Stimulated activated CD4-positive, alpha-beta T cell treated with anti-CD3 and anti-CD28 coated beads, Interleukin-15, amount 100 ng/mL, for 48 hours (primary cell): ENCODE measurements at places on chromosomes 12 and 14.
A peak's percentile ranks its signal among the peaks of the same experiment; 100 is the strongest.

- DNase-seq, result no peak
Measured at GRCh38 chr12:123829561-123829960, 67.5 kb downstream of the DNAH10 start.

- no peak for DNase-seq
Measured at GRCh38 chr12:79661629-79662028, 29.1 kb downstream of the PAWR start.

- no peak for DNase-seq
Measured at GRCh38 chr12:78721906-78722305, 142.7 kb upstream of the SYT1 start.

GRCh38 chr12:56154818-56155217 is 2.4 kb downstream of the MYL6B start:
- no peak for DNase-seq

- no peak for DNase-seq
Measured at GRCh38 chr14:100822013-100822412, 3.9 kb upstream of the MEG3 start.

DNA sequence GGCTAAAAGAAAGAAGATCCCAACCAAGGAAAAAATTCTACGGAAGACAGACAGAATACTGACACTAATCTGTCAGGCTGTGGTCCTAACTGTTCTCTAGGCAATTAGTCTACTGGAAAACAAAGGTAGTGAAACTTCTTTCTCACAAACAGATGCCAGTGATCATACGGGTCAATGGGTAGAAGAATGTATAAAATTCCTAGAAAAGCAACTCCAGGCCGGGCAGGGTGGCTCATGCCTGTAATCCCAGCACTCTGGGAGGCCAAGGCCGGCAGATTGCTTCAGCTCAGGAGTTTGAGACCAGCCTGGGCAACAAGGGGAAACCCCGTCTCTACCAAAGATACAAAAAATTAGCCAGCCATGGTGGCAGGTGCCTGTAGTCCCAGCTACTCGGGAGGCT is 64.8 kb downstream of the HECTD4 start:
- no peak for DNase-seq

DNA sequence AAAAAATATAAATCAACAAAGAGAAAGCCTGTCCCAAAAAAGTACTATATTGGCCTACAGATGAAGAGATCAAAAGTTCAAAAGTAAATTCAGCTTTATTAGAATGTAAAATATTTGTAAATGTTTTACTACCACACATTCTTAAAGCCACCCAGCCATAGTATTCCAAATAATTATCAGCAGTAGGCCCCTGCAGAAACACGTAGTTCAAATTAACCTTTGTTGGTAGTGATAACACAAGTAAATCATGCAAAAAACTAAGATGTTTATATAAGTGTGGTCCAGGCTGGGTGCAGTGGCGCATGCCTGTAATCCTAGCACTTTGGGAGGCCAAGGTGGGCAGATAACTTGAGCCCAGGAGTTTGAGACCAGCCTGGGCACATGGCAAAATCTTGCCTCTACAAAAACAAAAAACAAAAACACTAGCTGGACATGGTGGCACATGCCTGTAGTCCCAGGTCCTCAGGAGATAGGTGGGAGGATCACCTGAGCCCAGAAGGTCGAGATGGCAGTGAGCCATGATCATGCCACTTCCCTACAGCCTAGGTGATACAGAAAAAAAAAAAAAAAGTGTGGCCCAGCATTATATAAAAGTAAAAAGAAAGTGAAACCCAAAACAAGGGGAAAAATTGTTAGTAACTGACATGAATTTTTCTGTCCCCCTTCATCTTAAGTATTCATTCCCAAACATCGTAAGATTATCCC is 17.9 kb downstream of the SPTLC2 start:
- no peak for DNase-seq

DNA sequence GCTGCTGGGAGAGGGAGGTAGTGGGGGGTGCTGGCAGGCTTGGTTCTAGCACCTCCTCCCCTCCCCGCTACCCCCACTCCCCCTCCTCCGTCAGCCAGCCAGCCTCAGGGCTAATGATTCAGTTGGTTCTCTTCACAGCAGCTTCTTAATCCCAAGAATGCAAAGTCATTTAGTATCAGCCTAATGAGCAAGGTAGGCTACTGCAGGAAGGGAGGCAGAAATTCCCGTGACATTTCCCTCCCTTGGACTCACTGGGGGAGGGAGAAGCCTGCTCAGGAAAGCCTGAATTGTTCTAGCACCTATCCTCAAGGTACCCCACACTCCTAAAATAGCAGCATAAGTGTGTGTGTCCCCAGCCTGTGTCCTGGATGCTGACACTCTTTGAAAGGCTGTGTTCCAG is 29.8 kb downstream of the ITPK1 start:
- DNase-seq, result no peak

GRCh38 chr14:21033133-21033698 is 1.4 kb downstream of the RNASE13 start:
- no peak for DNase-seq

- DNase-seq, result no peak
Measured at GRCh38 chr12:53747095-53747494, 4.7 kb downstream of the CISTR start.

GRCh38 chr12:9796971-9797370 is 30.3 kb upstream of the KLRF1 start:
- no peak for DNase-seq

- no peak for DNase-seq
Measured at GRCh38 chr12:49352351-49352750, 5.7 kb downstream of the DNAJC22 start.

GRCh38 chr12:103839103-103839502 is 1.9 kb downstream of the NT5DC3 start:
- DNase-seq, result no peak

- no peak for DNase-seq
Measured at GRCh38 chr14:81509838-81510452, 23.7 kb downstream of the SEL1L start.

GRCh38 chr14:63435838-63436237 is 107.3 kb downstream of the PPP2R5E start:
- DNase-seq, result no peak

- DNase-seq, result no peak
Measured at GRCh38 chr12:132561427-132562156, 48.8 kb downstream of the LRCOL1 start.

GRCh38 chr14:34873589-34874385 is 1.4 kb downstream of the BAZ1A start:
- peak; percentile 84 for DNase-seq

DNA sequence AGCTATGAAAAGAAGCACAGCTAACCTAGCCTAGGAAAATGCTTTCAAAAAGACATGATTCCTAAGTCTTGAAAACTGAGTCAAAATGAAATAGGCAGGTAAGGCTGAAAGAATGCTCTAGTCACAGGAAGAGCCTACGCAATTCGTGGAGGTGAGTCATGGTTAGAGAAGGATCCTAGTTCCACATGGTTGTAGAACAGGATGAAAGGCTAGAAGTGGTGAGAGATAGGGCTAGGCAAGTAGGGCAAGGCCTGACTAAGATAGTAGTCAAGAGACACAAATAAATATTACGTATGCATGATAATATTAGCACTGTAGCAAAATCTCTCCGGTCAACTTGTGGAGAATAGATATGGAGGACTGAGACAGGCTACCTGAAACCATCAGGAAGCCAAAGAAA is 47.2 kb downstream of the PLCZ1 start:
- no peak for DNase-seq

- DNase-seq, result no peak
Measured at GRCh38 chr12:29428633-29429032, 47.7 kb upstream of the ERGIC2 start.

GRCh38 chr12:51326698-51327439 is 2.9 kb upstream of the BIN2 start:
- DNase-seq, result no peak

DNA sequence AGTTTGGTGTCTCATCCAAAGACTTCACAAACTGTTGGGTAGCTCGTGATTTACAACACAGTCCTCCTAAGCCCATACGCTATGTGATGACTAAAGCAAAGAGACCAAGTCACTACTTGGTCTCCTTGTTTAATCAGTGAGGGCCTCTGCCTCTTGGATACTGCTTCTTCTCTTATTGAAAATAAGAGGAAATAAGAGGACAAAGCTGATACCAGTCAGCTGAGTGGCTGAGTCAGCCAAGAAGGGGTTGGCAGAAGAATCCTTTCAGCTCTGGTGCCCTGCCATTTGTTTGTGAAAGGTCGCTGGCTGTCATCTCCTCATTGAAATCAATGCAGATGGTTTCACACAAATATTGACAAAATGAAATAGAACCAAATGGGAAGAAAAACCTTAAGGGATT is 67.5 kb upstream of the SLC35F4 start:
- no peak for DNase-seq

GRCh38 chr14:63288853-63289252 is 29.9 kb downstream of the GPHB5 start:
- no peak for DNase-seq

DNA sequence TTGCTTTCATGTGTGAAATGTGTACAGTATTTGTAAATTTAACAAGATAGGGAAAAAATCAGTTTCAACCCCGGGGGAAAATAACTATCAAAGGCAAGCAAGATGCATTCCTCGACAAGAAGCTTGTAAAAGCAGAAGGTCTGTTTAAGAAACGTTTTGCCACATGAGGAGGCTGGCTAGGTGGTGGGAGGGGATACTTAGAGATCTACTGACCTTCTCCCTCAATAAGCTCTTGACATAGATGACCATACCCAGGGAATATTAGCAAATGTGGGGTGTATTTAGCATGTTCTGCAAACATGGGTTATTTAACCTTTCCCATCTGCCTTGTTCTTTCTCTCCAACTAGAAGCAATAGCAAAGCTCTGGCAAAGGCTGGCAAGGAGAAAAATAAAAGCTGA is 4.9 kb downstream of the PTCSC3 start:
- DNase-seq, result no peak

DNA sequence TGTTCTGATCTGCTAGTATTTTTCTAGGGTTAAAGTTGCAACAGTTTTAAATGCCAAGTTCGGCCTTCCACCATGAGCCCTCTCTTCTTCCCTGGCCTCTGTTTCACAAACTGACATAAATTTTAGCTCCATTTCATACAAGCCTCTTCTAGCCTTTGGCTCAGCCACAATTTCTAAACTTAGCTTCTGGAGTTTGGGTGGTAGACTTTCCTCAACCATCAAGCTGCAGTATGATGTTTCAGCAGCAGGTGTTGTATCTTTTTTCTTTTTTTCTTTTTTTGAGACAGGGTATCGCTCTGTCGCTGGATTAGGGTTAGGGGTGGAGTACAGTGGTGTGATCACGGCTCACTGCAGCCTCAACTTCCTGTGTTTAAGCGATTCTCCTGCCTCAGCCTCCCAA is 29.4 kb downstream of the SETD3 start:
- DNase-seq, result no peak

- DNase-seq, result no peak
Measured at GRCh38 chr14:68539241-68539737, 253.6 kb downstream of the ZFP36L1 start.

DNA sequence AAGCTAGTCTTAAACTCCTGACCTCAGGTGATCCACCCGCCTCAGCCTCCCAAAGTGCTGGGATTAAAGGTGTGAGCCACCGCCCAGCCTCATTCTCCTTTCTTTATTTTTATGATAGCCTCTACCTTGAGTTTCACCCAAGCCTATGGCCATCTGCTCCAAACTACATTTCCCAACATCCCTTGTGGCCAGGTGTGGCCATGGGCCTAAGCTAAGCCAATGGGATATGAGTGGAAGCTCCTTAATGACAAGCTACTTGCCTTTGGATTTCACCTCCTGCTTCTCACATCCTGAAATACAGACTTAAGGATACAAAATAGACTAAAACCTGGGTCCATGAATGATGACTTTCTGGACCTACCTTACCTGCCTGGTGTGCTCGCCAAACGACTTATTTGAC is 46.2 kb downstream of the DPF3 start:
- no peak for DNase-seq

- DNase-seq, result no peak
Measured at GRCh38 chr14:66445936-66446335, 40.2 kb upstream of the CCDC196 start.

- DNase-seq, result no peak
Measured at GRCh38 chr14:54535126-54535525, 25.4 kb downstream of the CGRRF1 start.

DNA sequence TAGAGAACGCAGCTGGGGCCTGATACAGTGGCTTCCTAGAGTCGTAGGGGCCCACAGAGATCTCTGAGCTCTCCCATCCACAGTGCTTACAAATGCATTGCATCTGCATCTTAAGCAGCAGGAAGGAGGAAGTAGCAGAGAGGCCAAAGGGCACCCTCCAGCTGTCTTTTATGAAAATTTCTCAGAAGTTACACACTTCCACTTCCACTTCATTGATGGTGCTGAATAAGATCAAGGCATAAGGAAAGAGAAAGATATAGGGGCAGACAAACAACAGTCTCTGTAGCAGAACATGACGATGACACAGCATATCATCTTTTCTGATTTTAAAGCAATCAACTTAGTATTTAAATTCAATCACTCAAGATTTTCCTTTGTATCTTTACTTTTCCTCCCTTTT is 51.6 kb upstream of the ABCC9 start:
- no peak for DNase-seq

DNA sequence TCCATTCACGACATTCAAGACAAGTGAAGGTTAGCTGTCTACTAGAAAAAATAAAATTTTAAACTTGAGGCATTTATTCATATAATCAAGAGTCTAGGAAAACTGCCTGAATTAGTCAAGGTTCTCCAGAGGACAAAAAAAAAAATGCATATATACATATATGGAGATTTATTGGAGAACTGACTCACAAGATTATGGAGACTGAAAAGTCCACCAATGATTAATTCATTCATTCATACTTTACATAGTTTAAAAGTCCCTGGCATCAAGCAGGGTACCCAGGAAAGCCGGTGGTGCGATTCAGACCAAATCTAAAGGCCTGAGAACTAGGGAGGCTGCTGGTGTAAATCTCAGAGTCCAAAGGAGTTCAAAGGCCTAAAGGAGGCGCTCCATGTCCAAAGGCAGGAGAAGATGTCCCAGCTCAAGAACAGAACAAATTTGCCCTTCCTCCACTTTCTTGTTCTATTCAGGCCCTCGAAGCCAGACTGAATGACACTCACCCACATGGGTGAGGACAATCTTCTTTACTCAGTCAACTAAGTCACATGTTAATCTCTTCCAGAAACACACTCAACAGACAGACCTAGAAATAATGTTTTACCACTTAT is 64.3 kb downstream of the ANKS1B start:
- DNase-seq, result no peak

DNA sequence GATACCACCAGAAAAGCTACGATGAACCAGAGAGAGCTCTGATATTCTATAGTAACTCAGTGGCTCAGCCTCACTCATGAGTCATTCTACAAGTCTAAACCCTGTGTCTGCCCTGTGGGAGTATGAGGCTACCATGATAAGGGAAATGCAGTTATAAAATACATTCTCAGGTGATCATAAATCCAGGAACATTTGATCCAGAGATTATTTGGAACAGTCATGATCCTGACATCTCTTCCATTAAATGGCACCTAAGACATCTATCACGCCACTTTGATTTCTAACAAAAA is 202.6 kb upstream of the RASSF8 start:
- no peak for DNase-seq

- no peak for DNase-seq
Measured at GRCh38 chr14:81454572-81455218, 54.6 kb upstream of the STON2 start.

GRCh38 chr12:22569253-22569652 is 24.9 kb upstream of the C2CD5 start:
- no peak for DNase-seq

- no peak for DNase-seq
Measured at GRCh38 chr12:79344855-79345847, 345.6 kb downstream of the PAWR start.

- no peak for DNase-seq
Measured at GRCh38 chr12:108609537-108610335, 11.9 kb upstream of the TMEM119 start.

GRCh38 chr14:74584951-74585350 is 27.1 kb downstream of the LTBP2 start:
- no peak for DNase-seq
